ENCODE measurements at places on chromosomes 16 and 17. TPM values are rescaled to one million over a fixed set of nuclear protein-coding genes. Genes with fewer than 3 reads are reported as not detected.

- no peaks in the 10 kb centered on the region for H3K4me1 ChIP-seq
- H3K4me3 ChIP-seq = no peak overlapping the region
- DNase-seq = no peak
- H3K36me3 ChIP-seq = no peaks in the 10 kb centered on the region
- H3K27me3 ChIP-seq = no peaks in the 10 kb centered on the region
These were observed 266.1 kb upstream of the DYNLRB2 start for GRCh38 chr16:80274576-80275191.

DNA sequence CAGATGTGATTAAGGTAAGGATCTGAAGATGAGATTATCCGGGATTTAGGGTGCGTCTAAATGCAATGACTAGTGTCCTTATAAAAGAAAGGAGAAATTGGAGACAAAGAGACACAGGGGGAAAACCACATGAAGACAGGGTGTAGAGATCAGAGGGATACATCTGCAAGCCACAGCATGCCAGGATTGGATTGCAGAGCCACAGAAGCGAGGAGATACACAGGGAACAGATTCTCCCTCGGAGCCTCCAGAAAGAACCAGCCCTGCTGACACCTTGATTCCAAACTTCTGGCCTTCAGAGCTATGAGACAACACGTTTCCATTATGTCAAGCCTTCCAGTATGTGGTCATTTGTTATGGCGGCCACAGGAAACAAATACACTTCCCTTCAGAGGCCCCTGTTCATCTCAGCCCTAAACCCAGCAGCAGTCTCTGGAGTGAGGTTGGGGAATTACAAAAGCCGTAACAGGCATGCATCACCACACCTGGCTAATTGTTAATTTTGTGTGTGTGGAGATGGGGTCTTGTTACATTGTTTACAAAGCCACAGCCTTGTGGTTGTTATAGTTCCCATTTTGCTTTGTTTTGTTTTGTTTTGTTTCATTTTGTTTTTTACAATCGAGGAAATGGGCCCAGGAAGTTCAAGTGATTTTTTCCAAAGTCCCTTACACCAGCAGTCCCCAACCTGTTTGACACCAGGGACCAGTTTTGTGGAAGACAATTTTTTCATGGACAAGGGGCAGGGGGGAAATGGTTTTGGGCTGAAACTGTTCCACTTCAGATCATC, 51.6 kb upstream of the LYRM9 start:
- no peaks in the 10 kb centered on the region for H3K36me3 ChIP-seq
- H3K4me1 ChIP-seq = no peaks in the 10 kb centered on the region
- H3K27ac ChIP-seq = no peak overlapping the region
- H3K27me3 ChIP-seq = no peaks in the 10 kb centered on the region
- no peak overlapping the region for H3K4me3 ChIP-seq

GRCh38 chr16:89334050-89334449, 116.5 kb downstream of the ZNF778 start:
- H3K27me3 ChIP-seq = no peaks in the 10 kb centered on the region
- no peak for DNase-seq
- no peaks in the 10 kb centered on the region for H3K36me3 ChIP-seq
- H3K27ac ChIP-seq = peak overlapping the region; percentile 10

C16orf46 gene
- polyA plus RNA-seq = 0.17 TPM

GRCh38 chr17:46964315-46965265, 14.5 kb downstream of the RPRML start:
- no peaks in the 10 kb centered on the region for H3K27me3 ChIP-seq
- H3K4me1 ChIP-seq = no peaks in the 10 kb centered on the region
- no peaks in the 10 kb centered on the region for H3K36me3 ChIP-seq
- no peak overlapping the region for H3K27ac ChIP-seq

Data from adrenal gland (tissue), 19 donors.